ENCODE measurements at places on chromosomes 12 and 14. TPM values are rescaled to one million over a fixed set of nuclear protein-coding genes. Genes with fewer than 3 reads are reported as not detected.

Gene NFATC4
- 42.0 TPM for polyA plus RNA-seq

Gene B4GALNT3
- not detected for polyA plus RNA-seq

Gene EML1
- polyA plus RNA-seq, result 37.7 TPM

GRCh38 chr14:106024983-106025604 is 498.7 kb downstream of the TMEM121 start:
- DNase-seq, result no peak

DNA sequence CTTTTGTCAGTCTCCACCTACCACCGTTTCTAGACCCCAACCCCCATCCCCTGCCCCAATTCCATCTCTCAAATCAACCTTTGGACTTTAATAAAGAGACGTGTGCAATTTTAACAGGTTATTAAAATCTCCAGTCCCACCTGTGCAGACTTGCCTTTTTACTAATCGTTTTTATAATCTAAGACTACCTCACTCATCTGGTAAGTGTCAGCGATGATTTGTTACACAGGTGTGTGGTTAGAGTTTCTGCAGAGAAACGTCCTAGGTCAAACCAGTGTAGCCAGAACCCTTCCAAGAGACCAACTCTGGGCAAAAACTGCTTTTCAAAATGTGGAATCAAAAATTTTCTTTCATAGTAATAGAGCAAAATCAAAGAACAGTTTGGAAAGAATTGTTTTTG is 60.4 kb upstream of the PELI2 start:
- no peak for DNase-seq

DNA sequence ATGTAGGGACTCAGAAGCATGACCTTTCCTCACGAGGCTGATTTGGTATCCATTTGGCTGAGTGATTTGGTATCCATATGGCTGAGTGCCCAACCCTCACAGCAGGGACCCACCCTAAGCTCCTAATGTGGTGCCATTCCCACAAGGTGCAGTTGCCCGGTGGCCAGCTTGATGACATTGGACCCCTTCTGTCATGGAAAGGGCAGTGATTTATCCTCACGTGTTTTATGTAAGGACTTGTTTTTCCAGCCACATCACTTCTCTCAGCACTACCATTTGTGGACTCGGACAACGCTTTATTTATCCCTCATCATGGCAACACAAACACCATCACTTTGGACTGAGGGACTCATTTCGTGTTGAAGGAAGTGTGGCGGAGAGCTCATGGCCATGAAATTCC is 8.5 kb upstream of the CDC42BPB start:
- no peak for DNase-seq

GRCh38 chr14:69904246-69904645 is 25.0 kb downstream of the SMOC1 start:
- no peak for DNase-seq

- DNase-seq, result no peak
Measured at GRCh38 chr14:51500776-51501175, 150.9 kb upstream of the FRMD6 start.

GRCh38 chr12:116864371-116865160 is 16.7 kb downstream of the HRK start:
- DNase-seq, result peak; percentile 42

DNA sequence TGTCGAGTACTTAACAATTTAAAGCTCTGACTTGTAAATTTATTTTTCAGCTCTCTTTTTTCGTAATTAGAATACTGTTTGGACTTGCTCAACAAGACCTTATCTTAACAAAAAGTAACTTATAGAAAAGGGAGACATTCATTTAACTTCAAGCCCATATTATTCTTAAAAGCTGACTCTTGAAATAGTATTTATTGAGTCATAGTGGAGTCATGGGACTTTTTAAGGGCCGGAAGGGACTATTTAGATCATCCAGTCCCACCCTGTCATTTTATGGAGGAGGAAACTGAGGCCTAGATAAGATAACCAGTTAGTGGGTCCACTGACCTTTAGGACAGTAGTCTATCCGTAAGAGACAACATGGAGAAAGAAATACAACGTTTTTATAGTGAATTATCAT is 1.5 kb downstream of the RAP1B start:
- no peak for DNase-seq

DNA sequence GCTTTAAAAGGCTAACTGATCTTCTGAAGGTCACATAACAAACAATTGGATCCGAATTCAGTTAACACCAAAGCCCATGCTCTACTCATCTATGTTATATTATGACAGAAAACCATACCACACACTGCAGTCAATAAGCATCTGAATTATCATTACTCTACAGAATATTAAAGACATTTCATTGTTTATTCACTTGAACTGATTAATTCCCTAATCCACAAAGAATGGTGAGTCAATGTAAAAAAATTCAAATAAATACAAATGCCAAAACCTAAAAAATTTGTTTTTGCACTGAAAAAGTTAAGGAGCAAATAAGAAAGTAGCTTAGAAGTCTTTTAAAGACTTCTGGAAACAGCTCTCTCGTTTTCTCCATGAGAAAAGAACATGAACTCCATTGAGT is 13.7 kb downstream of the NID2 start:
- no peak for DNase-seq

- no peak for DNase-seq
Measured at GRCh38 chr14:91466192-91466591, 43.9 kb downstream of the PPP4R3A start.
